ENCODE measurements at places on chromosomes 16 and 17.

- no peak for DNase-seq
Measured at GRCh38 chr16:85326794-85327181, 214.5 kb upstream of the CIBAR2 start.

DNA sequence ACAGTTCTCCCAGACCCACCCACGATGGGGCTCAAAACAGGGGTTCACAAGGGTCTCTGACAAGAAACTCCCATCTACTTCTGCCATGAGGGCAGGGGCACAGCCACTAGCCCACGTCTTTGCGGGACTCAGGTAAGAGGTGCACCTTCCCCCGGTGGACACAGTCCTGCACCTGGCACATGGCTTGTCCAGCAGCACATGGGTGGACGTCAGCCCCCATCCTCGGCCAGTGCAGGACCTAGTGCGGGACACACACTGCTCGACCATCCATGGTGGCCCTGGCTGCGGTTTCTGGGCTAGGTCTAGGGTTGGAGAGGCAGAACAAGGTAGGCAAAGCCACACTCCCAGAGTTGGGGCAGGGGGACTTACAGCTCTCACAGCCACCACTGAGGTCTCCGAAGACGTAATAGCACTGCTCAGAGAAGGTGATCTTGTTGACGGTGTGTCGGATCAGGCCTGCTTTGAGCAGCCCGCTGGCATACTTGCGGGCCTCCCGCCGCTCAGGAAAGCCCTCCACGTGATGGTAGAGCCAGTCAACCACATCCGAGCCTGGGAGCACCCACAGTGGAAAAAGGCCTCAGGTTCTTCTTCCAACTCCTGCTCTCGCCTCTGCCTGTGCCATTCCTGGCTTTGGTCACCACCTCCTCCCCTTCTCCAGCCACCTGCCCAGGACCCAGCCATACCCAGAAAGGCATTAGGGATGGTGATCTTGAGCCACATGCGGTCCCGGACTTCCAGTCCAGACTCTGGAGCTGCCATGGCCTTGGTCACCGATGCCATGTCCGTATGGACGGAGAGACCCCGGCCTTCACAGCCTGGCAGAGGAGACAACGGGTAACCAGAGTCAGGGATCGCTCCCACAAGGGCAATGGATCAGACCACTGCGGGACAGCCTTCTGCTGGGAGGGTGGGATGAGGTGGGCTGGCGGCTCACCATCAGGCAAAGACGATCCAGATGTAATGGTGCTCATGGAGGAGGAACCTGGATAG, 7.3 kb downstream of the ACADVL start:
- no peak for DNase-seq

- DNase-seq = no peak
Measured at GRCh38 chr17:74012465-74012864, 191.0 kb upstream of the RPL38 start.

- DNase-seq = no peak
Measured at GRCh38 chr17:47983492-47984223, 12.7 kb downstream of the CDK5RAP3 start.

DNA sequence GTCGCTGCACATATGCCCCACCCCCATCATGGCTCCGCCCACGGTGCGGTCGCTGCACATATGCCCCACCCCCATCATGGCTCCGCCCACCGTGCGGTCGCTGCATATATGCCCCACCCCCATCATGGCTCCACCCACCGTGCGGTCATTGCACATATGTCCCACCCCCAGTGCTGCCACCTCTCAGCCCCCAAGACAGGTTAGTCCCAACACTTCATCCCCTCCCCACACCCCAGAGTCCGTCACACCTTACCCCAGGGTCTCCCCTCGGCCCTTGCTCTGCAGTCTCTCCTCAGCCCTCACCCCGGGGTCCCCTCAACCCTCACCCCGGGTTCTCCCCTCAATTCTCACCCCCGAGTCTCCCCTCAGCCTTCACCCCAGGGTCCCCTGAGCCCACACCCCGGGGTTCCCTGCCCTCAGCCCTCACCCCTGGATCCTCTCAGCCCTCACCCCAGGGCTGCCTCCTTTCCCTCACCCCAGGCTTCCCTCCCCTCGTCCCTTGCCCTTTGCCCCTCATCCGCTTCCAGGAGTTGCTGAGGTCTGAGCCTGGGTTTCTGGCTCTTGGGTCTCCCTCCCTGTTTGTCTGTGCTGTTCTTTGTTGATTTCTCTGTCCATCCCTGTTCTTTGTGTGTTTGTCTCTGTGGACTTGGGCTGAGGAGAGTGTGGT, 25.6 kb downstream of the TPSG1 start:
- DNase-seq = no peak

DNA sequence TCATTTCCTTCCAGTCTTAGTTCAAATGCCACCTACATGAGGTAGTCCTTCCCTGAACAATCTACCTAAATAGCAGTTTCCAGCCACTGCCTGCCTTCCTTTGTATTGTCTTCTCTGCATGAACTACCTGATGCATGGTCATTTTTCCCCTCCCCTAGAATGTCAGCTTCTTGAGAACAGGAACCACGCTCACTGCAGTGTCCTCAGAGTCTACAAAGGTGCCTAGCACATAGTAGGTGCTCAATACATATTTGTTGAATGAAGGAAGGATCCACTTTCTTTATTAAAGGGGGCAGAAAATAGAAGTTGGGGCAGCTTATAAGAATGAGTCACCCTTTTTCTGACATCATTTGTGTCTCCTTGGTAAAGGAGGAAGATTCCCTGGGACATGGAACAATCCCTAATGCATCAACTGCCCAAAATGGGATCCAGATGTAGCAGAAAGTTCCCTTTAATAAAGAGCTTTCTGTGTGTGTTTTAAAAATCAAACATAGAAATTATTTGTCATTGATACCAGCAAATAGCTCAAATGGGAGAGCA, 4.4 kb upstream of the CYLD start:
- no peak for DNase-seq

- peak; percentile 45 for DNase-seq
Measured at GRCh38 chr17:19513897-19514488, 19.7 kb upstream of the SLC47A1 start.

- DNase-seq = no peak
Measured at GRCh38 chr16:22291860-22292318, 5.3 kb upstream of the POLR3E start.

DNA sequence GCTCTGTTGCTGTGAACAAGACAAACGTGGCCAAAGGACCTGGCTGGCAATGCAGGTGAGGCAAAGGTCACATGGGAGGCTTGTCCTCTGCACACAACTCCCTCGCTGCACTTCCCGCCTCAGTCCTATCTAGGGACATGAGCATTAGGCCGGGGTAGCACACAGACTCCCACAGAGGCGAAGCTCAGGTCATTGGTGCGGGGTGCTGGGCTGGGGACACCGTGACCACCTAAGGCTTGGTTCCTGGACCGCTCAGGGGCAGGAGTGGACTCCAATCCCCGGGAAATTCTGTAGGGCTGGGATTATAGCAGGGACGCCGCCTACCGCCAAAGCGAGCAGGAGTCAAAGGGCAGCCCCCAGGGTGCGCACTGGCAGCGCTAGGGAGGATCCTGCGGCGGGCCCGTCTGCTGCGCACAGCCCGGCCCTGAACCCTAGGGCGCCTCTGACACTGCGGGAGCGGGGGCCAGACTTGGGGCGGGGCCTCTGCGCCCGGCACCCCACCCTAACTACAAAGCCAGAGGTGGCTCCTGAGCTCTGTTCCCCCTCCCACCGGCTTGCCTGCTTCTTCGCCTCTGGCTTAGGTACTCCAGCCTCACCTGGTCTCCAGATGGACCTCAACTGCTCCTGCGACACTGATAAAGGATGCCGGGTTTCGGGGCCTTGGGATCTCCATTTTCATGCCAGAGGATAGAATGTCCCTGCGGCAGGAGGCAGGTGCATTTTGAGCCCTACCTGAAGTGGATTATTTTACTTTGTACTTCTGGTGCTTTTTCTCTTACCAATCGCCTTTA, 3.9 kb upstream of the MT1B start:
- DNase-seq = no peak

- no peak for DNase-seq
Measured at GRCh38 chr16:66549284-66550131, at the start of gene TK2. Gene TK2 (minus strand): TSS chr16:66550122. CDS start chr16:66550061, 61 bp downstream.

DNA sequence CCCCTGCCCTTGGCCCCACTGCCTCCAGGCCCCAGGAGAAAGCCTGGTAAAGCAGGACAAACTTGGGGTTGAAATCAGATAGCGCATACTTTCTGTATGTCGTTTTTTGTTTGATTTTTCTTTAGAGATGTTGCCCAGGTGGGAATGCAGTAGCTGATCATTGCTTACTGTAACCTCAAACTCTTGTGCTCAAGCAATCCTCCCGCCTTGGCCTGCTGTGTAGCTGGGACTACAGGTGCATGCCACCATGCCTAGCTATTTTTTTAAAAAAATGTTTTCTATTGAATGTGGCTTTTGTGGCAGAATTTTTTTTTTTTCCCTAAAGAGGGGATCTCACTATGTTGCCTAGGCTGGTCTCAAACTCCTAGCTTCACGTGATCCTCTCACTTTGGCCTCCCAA, 11.1 kb upstream of the CCL5 start:
- DNase-seq = no peak

DNA sequence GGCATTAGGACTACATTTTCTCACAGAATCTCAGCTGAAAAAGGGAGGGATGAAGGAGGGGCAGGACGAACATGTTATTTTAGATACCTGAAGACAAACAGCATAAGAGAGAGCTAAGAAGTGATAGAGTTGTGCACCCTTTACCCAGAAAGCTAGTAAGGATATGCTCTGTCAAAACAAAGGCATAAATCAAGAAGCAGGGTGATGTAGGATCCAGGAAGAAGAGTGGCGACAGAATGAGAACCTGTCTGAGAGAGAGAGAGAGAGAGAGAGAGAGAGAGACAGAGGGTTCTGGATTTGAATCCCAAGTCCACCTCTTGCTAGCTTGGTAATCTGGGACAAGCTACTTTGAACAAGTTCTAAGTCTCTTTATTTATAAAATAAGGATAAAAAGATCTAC, 103.4 kb downstream of the SPAG9 start:
- DNase-seq = no peak

DNA sequence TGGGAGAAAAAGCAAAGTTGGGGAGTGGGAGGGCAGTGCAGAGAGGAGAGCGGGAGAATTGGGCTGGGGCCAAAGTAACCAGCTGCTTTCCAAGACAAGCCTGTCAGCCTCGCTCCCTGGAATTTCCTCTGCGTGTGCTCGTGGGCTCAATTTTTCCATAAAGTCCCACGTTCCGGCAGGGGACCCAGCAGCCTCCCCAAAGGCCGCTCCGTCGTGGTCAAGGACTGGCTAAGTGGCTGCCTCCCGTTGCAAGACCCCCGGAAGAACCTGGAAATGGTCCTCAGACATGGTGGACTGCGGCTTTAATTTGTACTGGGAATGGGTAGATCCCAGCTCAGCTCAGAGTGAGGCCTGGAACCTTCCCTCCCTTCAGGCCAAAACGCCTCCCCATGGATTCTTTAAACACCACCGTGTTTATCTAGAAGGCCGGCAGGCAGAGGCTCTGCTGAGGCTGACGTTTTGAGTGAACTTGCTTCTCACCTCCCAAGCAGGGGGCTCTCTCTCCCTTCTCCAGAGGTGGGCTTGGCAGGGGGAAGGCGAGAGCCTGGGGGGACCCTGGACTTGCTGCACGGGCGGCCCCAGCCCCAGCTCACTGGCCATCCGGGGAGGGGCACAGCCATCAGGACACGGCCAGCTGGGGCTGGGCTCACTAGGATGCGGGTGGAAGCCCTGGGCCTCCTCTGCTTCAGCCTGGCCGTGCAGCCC, 190.0 kb downstream of the C16orf95 start:
- DNase-seq = no peak

GRCh38 chr16:27270349-27270748, 1.8 kb upstream of the NSMCE1 start:
- DNase-seq = no peak

DNA sequence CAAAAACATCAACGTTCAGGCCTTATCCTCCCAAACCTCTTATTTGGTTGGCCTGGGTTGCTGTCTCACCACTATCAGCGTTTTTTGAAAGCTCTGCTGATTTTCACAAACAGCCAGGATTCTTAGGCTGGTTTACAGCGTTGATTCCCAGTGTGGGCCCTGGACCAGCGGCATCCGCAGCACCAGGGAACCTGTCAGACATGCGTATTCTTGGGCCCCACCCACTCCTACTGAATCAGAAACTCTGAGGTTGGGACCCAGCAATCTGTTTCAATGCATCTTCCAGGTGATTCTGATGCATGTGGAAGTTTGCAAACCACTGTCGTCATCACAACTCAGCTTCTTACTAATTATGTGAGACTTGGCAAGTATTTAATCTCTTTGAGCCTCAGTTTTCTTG, 58.5 kb downstream of the RGS9 start:
- DNase-seq = no peak

DNA sequence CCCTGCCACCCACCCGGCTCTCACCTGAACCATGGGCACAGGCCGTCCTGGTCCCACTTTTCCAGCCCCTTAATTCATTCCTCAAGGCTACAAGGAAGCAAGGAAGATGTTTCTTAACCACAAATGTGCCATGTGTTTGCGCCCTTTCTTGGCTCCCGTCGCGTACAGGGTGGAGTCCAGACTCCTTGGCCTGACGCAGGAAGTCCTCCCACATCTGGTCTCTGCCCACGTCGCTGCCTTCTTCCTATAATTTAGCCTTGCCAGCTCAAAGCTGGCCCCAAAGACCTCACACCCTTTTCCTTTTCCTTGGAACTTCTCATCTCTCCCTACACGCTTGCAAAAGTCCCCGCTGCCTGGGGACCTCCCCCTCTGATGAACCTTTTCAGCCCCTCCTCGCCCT, 38.8 kb upstream of the BHLHA9 start:
- no peak for DNase-seq

DNA sequence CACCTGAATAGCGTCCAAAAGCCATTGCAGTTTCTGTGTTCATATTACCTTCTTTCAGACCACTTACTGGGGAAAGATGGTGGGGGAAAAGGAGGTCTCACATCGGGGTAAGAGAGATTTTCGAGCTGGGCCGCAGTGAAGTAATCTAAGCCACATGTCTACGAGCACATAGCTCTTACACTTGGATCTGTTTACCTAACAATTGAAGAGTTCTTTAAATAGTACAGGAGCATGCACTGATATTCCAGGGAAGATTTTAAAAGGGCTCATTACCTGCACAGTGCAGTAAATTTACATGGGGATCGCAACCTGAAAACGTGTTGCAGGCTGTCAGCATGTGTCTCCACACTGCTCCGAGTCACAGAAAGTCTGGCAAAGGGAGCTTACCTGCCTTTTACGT, 12.6 kb downstream of the MAF start:
- no peak for DNase-seq

GRCh38 chr16:61617219-61617783, 418.9 kb downstream of the CDH8 start:
- no peak for DNase-seq

Data from omental fat pad (tissue), 4 donors.